ENCODE measurements at places on chromosomes 13 and 19.

GRCh38 chr19:35365303-35365702 is 5.6 kb upstream of the GPR42 start:
- no peak for DNase-seq

DNA sequence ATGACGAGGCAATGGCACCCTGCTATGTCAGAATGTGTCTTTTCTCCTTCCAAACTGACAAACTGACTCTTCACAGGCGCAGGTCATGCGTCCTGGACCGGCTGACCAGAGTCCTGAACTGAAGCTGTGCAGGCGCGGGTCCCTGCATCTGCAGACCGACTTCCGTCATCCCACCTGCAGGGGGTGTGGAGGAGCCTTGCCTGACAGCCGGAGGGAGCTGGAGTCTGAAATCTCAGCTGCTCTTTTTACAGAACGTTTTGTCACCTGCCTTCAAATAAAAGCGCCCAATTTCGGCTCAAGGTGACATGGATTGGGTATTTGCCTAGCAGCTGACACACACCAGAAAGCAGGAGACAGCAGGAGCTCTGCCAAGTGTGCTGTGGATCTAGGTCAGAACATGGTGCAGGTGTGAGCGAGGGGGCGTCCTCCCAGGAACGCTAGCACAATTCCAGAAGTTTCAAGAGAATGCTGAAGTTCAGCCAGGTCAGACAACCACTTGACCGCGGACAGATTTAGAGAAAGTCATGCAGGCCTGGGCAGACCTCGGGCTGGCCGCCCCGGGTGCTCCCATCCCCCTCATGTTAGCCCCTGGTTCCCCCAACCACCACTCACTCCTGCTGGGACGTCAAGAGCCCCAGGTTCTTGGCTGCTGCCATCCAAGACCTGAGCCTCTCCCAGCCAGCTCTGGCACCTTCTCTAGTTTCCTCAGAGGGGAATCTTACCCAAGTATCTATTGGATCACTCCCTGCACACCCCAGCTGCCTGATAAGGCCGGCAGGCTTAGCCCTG is 32.8 kb downstream of the ELL start:
- no peak for DNase-seq

- no peak for DNase-seq
These were observed 34.8 kb upstream of the DPRX start for GRCh38 chr19:53597023-53597422.

- no peak for DNase-seq
These were observed 446.9 kb downstream of the COG6 start for GRCh38 chr13:40102360-40102727.

- DNase-seq = no peak
These were observed 182.4 kb downstream of the KCTD12 start for GRCh38 chr13:76703621-76704288.

Data from right forelimb (tissue), 1 donor.